ENCODE measurements at places on chromosomes 5 and 9.

DNA sequence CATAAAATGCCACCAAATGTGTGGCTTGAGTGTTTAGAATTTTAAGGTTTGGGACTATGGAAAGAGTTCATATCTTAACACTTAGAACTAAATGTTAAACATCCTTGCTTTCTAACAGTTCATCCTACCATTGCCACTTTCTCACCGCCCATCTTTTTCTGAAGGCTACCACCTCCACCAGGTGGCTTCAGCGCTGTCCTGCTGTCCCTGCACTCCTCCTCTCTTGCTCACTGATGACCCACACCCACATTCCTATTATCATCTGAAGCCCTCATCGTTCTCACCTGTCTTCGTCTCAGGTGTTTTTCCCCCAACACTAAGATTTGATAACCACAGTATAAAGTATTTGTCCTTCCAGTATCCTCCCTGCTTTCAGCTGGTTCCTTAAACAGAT is 7.4 kb downstream of the MEGF10 start:
- no peak for DNase-seq

- no peak for DNase-seq
Measured at GRCh38 chr5:113984928-113985327, 376.9 kb upstream of the KCNN2 start.

DNA sequence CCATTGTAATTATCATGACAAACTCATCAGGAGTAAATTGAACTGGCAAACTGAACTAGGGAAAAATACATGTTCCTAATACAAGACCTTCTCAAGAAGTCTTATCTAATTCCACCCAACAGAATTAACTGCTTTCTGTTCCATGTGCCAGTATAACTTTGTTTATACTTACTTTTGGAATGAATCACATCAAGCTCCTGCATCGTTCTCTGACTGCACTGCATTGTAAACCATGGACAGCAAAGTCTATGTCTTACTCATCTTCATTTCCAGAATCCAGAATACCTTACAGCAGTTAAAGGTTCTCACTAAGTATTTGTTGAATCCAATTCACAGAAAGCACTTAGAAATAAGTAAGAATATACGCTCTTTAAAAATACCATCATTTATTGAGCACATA is 102.8 kb downstream of the PLK2 start:
- DNase-seq, result no peak

GRCh38 chr9:82128011-82128696 is 139.6 kb downstream of the SPATA31D1 start:
- DNase-seq, result no peak

GRCh38 chr5:97545886-97546535 is 363.0 kb upstream of the RIOK2 start:
- DNase-seq, result no peak

- DNase-seq, result no peak
Measured at GRCh38 chr5:148792744-148793143, 33.7 kb upstream of the ADRB2 start.

DNA sequence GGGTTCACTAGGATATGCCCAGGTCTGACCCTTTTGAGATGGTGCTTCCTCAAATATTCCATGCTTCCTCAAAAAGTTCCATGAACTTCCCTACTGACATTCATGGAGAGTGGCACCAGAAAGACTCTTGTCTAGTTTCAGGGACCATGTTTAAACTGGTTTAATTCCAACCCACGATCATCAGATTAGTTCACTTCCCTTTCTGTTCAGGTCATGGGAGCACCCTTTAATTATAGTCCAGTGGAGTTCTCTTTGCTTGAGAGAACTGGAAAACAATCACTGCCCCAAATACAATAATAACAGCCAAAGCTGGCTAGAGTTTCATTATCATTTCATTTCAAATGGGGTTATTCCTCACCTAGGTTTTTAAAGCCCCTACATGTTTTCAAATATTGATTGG is 9.7 kb upstream of the ERBIN start:
- no peak for DNase-seq

GRCh38 chr9:133349965-133350616 is 2.1 kb downstream of the RPL7A start:
- no peak for DNase-seq

DNA sequence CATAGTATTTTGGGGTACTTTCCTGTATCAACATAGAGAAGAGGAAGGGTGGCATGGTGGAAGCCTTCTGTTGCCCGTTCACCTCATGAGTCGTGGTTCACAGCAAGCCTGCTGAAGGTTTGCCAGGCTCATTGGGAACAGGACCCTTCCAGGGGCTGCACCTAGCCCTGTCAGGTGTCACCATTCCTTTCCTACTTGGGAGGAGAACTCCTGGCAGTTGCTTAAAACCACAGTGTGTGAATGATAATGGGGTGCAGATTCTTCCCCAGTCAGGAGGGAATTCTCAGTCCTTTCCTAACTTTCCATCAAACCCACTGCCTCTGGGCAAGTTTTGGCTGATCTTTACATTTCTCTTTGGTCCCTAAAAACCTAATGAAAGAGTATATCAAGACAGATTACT is 99.4 kb upstream of the CTNND2 start:
- DNase-seq, result no peak

- no peak for DNase-seq
Measured at GRCh38 chr9:87657893-87658292, 68.0 kb upstream of the CTSL start.

DNA sequence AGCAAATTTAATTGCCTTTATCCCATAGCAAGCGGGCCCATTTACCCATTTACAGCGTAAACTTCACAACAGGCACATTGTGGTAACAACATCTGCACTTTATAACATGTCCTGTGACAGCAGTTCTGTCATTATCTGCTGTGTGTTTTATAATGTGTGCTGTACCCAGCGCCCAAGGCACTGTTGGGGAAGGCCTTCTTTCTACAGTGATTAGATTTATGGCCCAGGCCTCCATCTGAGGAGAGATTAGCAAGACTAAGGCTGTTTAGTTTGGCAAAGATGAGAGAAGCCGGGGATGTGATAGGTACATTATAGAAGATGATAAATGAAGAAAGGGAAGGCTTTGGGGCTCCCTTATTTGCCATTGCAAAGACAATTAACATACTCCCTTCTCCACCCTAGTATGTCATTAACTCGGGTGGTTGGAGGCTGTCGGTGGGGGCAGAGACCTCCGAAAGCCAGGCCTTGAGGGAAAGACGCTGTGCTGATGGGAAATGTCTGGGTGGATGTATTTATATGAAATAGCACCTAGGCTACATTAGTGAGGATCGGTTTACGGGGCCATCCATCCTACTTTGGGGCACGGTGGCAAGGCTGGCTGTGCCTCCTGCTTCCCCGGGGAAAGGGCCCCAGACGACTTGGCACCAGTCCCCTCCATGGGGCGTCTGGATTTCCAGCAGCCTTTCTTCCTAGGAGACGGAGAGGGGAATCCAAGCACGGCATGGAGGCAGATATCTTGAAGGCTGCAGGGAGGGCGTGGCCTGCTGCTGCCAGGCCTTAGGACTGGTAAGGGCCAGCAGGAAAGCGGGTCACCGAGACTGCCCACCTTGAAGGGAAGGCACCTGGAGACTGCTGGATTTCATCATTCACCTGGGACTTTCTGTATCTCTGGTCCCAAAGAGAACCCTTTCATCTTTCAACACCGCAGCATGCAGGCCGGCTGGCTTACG is 64.3 kb upstream of the PTCH1 start:
- no peak for DNase-seq

DNA sequence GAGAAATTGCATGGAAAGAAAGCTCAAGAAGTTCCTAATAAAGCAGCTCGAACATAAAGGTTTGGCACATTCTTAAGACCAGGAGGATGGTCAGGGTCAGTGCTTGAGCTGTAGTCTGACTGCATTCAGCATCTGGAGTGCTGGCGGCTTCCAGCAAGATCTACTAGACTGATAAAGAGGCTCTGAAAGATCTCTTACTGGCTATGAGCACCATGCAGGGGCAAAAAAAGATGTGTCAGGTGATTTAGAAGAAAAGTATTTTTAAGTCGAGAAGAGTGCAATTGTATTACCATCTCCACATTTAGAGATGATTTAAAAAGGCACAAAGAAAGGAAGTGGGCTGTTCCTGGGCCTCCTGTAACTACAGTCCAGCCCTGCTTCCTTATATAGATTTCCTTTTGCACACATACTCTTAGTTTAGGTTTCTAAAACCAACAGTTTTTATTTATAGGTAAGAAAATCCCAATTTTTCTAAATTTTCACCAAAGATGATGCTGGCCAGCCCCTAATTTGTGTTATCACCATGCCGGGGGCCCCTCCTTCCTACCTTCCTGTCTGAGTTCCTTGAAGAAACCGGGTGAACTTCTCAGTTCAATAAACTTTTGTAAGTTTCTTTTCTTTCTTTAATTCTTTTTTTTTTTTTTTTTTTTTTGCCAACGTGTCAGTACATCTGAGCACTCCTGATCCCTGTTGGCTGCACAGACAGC is 65.9 kb upstream of the PLPP1 start:
- DNase-seq, result no peak

DNA sequence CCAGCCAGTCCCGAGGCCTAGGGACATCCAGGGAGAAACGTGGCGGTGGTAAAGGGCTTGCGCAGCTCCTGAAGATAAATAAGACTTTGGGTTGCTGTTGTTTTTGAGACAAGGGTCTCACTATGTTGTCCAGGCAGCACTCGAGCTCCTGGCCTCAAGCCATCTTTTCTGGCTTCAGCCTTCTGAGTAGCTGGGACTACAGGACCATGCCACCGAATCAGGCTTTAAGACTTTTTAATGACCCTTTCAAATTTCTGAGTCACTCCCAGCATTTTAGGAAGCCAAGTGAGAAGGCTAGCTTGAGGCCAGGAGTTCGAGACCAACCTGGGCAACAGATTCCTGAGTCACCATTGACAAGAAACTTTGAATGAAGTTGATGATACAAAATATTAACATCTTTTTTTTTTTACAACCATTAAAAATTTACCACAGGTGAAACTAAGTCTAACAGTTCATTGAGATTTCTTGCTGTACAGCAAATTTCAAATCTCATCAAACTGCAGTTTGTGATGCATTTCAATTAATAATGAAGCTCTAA is 817 bp upstream of the GNE start:
- DNase-seq, result no peak

GRCh38 chr5:55535199-55535905 is 588 bp upstream of the PLPP1 start:
- no peak for DNase-seq

DNA sequence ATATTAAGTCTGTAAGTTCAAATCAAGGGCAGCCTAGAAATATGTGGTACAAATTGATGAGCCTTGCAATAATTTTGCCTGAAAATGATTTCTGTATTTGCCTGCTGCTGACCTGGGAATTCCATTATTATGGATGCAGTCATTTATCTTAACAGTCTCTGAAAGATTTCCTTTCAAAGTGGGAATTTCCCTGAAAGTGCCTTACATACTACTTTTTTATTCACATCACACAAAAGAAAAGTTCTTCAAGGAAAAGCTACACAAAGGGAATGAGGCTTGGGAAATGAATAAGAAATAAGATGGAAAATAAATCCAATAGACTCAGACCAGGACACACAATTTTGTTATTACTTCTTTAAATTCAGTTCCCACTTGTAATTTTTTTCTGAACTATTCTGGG is 537.8 kb upstream of the PTGER4 start:
- DNase-seq, result no peak

GRCh38 chr9:82436475-82436874 is 447.9 kb downstream of the SPATA31D1 start:
- DNase-seq, result no peak

DNA sequence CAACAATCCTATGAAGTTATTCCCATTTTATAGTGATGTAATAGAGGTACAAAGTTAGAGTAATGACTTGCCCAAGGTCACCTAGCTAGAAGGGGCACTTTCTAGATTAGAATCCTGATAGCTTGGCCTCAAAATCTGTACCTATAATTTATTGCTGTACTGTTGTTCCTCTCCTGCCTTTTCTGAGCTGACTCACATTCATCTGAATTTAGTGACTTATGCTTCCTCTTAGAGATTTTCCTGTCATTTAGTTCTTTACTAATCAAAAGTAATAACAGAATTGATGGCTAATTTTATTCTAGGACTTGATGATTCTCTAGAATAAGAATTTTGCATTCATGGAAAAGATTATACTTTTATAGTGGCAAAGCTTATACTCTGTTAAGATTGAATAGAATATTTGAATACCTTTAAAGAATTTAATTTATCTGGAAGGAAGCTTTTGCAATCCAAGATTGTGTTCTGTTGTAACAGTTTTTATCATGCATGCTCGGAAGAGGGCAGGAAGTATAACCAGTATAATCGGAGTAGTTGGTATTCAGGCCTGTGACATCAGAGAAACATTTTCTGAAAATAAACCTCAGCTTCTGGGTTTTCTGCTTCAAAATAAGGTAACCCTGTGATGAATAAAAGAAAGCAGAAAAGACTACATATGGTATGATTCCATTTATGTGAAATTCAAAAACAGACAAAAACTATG is 21.3 kb downstream of the CYSTM1 start:
- no peak for DNase-seq
